Cerebellum (tissue), 4 donors: ENCODE measurements at places on chromosomes 16 and 17.
A peak's percentile ranks its signal among the peaks of the same experiment; 100 is the strongest.

DNA sequence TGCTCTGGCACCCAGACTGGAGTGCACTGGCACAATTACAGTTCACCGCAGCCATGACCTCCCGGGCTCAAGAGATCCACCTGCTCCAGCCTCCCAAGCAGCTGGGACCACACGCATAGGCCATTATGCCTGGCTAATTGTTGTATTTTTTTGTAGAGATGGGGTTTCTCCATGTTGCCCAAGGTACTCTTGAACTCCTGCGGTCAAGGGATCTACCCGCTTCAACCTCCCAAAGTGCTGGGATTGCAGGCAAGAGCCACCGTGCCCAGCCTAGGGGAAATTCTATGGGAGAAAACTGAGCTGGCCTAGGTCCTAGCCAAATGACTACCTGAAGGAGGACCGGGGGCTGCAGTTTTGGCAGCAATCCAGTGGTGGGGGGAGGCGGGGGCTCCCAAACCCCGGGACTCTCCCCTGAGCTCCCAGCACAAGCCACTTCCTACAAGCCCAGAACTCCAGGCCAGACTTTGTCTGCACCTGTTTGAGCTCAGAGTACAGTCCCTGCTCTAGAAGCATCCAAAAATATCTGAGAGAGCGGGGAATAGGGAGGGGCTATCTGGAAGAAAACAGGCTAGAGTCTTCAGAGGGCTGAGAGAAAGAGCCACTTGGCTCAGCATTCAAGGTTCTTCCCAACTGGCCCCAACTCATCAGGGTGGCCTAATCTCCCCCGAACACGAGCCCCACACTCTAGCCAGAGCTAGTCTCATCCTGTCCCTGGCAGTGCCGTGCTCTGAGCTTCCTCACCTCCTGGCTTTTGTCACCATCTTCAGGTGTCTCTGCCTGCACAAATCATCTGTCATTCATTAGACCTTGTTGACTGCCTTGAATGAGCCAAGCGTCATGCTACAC is 9.1 kb downstream of the SRL start:
- DNase-seq, result no peak

GRCh38 chr16:90009172-90009899 is 9.9 kb downstream of the DBNDD1 start:
- DNase-seq, result no peak

DNA sequence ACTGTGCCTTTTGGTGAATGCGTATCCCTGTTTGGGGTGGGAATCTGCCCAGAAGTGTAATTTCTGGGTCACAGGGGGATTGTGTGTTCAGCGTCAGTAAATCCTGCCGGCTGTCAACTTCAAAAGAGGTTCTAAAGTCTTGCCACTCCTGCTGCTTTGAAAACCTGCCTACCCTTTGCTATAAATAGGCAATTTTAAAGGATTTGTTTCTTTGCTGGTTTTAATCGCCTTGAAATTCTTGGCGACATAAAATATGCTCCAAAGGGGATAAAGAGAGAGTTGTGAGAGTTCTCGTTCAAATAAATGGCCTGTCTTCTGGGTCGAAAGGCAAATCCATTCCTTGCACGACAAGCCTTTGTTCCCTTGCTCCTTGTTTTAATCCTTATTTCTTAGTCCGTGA is 143.4 kb downstream of the IRF8 start:
- no peak for DNase-seq

DNA sequence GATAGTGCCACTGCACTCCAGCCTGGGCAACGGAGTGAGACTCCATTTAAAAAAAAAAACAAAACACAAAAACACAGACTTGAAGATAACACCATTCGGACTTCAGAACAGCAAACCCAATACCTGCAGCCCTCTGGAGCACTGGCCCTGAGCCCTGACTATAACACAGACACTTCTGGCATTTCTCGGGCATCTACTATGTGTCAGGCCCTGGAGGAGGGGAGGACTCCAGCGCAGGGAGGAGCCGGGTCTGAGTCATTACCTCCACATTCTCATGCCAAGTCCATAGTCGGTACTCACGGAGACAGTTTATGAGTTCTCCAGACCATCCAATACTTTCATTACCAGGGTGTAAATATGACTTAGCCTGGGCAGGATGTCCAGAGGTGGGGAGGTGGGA is 48.8 kb downstream of the PITPNM3 start:
- peak; percentile 42 for DNase-seq
